ENCODE measurements at places on chromosomes 1 and 21.

DNA sequence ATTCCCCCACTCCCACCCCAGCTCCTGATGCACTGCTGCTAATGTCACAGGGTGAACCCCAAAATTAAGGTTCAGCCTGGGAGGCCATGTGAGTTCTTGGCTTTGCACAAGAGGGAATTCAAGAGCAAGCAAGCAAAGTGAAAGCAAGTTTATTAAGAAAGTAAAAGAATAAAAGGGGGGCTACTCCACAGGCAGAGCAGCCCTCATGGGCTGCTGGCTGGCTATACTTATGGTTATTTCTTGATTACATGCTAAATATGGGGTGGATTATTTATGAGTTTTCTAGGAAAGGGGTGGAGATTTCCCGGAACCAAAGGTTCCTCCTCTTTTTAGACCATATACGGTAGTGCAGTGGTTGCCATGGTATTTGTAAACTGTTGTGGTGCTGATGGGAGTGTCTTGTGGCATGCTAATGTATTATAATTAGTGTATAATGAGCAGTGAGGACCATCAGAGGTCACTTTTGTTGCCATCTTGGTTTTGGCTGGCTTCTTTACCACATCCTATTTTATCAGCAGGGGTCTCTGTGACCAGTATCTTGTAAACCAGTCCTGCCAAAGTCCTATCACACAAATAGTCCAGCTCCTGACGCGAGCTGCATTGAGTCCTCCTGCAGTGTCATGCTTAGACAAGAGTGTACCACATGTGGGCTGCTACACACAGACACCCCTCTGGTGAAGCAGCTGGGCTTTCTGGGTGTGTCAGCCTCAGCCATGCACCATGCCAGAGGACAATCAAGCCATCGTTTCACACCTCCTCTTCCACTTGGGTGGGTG lies 46.4 kb upstream of the CSF1 start:
- peak; percentile 65 for DNase-seq

- DNase-seq: peak; percentile 92
These were observed 53.4 kb downstream of the RPS6KA1 start for GRCh38 chr1:26582836-26583460.

- peak; percentile 51 for DNase-seq
These were observed 153.6 kb downstream of the HIVEP3 start for GRCh38 chr1:41765152-41765551.

DNA sequence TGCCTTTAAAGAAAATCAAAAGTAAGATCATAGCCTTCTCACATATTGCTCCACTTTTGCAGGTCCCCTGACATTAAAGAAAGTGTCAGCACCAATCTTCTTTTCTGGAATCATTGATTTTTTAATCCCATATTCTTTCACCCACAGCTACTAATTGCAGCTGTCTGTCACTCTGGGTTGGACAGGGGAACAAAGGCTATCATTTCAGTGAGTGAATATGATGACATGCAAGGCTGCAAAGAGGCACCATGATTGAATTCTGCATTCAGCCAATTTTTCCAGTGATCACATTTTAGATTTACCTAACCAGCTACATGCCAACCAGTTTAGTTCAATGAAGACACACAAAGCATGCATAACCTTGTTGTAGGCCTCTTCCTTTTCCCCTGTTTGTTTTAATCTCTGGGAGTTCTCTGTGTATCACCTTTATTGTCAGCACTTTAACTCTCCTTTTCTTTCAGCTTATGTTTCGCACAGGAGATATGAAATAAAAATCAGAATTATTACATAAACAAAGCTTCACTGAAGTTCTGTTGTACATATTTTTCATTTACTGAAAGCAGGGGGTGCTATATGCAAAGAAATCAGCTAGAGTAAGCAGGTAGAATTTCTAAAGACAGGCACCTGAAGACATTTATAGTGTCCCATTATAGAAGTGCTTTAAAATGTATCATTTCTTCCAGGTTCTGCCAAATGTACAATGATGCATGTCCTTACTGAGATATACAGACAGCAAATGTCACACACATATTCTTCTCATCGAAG lies 584.8 kb downstream of the PLA2G4A start:
- no peak for DNase-seq

- peak; percentile 18 for DNase-seq
These were observed 101.5 kb upstream of the TLR5 start for GRCh38 chr1:223244366-223245103.

DNA sequence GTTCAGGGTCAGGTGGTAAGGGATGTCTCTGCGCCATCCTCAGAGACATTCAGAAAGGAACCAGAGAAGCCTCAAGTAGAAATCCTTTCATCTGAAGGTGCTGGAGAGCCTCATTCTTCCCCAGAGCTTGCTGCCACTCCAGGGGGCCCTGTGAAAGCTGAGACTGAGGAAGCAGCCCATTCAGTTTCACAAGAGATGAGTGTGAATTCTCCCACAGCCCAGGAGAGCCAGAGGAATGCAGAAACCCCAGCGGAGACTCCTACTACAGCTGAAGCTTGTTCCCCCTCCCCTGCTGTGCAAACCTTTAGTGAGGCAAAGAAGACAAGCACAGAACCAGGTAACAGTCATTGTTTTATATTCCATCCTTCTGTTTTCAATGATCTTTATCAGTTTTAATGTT lies 38.7 kb downstream of the ZBTB40 start:
- peak; percentile 31 for DNase-seq

Data from fibroblast of mammary gland (primary cell).